ENCODE measurements at places on chromosomes 13 and 19.

- peak; percentile 63 for DNase-seq
Observed at GRCh38 chr19:18657590-18658365, 20.9 kb downstream of the KLHL26 start.

GRCh38 chr13:50361282-50361681 is 346.0 kb downstream of the KCNRG start:
- DNase-seq = no peak

DNA sequence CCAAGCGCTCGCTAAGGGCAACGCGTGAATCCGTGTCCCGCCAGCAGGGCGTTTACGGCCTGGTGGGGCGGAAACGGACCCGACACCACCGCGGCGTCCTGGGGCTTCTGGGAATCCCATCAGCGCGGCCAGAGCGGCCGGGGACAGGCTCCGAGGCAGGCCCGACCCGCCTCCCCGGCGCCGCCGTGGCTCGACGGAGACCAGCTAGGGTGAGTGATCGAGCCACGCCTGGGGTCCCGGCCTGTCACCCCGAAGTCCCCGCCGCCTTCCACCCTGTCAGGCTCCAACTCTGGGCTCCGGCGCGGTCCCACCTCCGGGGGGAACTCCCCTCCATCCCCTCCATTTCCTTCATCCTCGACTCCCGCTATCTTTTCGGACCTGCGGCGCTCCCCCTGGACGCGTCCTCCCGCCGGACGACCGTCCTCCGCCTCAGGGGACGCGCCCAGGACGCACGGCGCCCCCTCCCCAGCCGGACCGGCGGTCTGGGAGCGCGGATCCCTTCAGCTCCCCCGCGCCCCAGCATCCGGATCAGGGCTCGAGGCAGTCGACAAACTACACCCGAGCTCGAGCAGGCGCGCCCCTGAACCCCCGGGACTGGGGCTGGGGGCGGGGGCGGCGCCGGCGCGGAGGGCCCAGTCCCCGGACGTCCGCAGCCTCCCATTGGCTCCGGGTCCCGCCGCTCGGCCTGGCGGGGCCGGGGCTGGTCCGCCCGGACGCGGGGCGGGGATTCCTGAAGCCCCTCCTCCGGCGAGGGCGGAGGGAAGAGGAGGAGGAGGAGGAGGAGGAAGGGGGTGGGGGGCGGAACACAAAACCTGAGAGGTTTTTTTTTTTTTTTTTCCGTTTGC is 638 bp upstream of the BICRA start:
- DNase-seq = peak; percentile 95

GRCh38 chr19:33177417-33177979 is 16.6 kb upstream of the LRP3 start:
- no peak for DNase-seq

GRCh38 chr13:46184277-46184699 is 2.3 kb upstream of the LCP1 start:
- DNase-seq = peak; percentile 19

GRCh38 chr19:1991018-1991913 is 24.2 kb downstream of the BTBD2 start:
- no peak for DNase-seq

DNA sequence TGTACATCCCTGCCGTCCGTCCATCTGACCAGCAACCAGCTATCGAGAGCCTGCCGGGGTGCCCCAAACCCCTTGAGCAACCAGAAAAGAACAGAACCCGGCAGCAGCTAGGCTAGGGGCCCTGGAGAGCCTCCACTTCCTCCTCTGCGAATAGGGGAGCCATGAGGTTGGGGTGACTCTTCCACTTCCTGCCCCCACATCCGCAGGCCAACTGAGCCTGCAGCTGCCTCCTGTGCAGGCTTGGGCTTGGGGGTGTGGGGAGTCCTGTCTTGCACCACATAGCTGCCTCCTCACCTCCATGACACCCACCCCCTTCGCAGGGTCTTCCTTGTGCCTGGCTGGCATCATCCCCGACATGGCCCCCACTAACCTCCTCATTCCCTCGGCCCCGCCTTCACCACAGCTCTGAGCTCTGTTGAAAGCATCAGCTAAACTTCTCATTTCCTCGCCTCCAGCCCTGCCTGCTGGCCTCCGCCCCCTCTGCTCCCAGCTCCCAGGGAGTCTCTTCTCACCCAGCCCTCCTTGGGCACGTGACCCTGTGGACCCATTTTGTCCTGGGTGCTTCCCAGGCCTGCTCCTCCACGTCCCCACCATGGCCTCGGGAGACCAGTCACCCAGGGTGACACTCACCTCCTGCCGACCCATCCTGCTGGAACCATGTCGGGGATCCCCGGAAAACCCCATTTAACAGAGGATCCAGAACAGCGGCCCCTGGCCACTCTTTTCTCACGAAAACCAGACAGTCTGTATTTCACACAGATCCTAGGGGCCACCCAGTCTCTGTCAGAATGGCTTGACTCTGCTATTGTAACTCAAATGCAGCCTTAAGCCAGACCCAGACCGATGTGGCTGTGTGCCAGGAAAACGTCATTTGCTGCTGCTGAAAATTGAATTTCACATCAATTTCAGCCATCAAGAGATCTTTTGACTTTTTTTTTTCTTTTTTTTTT is 50.4 kb downstream of the MYO9B start:
- no peak for DNase-seq

DNA sequence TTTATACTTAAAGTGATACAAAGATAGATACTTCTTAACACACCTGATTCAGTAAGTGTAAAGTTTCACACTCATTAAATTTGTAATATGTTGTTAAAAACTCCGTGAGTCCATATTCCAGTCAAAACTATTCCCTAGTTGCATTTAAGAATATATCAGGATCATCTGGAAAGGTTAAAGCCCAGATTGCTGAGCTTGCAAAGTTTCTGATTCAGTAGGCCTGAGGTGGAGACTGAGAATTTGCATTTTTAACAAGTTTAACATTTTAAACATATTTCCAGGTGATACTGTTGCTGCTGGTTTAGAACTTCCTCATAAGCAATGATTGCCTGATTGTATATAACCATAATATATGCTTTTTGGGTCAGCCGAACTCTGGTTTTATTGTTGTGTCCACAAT is 1998.6 kb upstream of the PCDH20 start:
- no peak for DNase-seq

DNA sequence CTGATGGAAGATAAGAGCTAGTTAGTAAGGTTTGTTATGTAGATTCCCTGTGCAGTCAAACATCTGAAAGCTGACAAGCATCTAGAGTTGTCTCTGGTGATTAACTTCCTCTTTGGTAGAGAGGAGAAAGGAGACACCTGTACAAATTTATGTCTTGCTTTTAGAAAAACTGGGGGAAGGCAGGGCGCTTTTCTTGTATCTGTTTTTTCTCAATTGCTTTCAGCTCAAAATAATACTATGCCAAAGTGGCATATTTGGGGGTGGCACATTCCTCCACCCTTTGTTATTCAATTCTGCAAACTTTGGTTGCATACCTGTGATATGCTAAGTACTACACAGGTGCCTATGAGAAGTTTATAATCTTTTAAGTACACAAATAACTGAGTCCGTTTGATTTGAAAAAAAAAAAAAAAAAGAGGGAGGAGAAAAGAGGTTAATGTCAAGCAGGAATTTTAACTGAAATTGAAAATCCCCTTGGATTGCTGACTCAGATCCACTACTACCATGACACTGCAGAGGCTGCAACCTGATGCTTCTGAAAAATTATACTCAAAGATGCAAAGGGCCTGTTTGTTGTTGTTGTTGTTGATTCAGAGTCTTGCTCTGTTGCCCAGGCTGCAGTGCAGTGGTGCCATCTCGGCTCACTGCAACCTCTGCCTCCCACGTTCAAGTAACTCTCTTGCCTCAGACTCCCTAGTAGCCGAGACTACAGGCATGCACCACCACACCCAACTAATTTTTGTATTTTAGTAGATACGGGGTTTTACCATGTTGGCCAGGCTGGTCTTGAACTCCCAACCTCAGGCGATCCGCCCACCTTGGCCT is 164.8 kb upstream of the NBEA start:
- DNase-seq = no peak

- DNase-seq = no peak
Observed at GRCh38 chr13:97382276-97382675, 51.7 kb upstream of the RAP2A start.

- no peak for DNase-seq
Observed at GRCh38 chr13:46544208-46544607, 8.8 kb upstream of the LRCH1 start.

GRCh38 chr19:17938092-17938845 is 5.5 kb downstream of the CCDC124 start:
- peak; percentile 87 for DNase-seq

DNA sequence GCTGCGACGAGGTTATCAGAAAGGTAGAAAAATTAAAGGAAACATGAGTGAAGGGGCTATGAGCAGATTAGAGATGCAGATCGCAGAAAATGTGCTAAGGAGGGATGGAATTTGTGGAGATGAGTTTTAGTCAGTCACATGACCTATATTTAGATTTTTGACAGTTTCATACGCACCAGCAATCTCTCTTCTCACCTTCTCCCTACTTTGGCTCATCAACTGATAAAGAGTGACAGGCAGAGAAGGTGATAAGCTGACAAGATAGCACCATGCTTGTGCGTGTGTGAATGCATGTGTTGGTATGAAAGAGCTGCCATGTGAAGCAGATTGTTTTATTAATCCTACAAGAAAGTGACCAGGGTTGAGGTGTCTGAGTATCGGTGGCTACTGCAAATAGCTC is 252.6 kb downstream of the RAP2A start:
- no peak for DNase-seq

GRCh38 chr19:56144376-56144775 is 3.3 kb downstream of the ZNF444 start:
- DNase-seq = no peak

- DNase-seq = peak; percentile 45
Observed at GRCh38 chr13:20882206-20882605, 20.3 kb downstream of the XPO4 start.

- no peak for DNase-seq
Observed at GRCh38 chr19:50328224-50328872, 829 bp downstream of the KCNC3 start.

- DNase-seq = no peak
Observed at GRCh38 chr19:14517446-14517839, 754 bp downstream of the DNAJB1 start.

- DNase-seq = no peak
Observed at GRCh38 chr13:87680298-87680697, 9.1 kb downstream of the SLITRK5 start.

GRCh38 chr13:99399623-99399974 is 92.4 kb upstream of the GPR183 start:
- DNase-seq = no peak

DNA sequence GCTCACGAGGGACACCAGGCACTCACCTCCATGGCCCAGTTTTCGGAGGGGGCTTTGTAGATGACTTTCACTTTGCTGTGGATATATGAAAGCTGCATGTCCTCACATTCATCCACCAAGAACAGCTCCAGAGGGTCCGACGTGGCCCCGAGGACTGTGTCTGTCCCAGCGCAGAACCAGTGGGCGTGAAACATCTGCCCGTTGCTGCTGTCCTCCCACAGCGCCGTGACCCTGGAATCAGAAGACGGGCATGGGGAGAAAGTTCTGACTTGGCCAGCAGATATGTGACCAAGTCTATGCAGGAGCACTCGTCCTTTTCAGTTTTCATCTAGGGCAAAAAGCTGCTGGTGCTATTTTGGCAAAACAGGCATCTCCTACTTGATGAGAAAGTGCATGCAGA is 29.7 kb upstream of the EIF3G start:
- no peak for DNase-seq

DNA sequence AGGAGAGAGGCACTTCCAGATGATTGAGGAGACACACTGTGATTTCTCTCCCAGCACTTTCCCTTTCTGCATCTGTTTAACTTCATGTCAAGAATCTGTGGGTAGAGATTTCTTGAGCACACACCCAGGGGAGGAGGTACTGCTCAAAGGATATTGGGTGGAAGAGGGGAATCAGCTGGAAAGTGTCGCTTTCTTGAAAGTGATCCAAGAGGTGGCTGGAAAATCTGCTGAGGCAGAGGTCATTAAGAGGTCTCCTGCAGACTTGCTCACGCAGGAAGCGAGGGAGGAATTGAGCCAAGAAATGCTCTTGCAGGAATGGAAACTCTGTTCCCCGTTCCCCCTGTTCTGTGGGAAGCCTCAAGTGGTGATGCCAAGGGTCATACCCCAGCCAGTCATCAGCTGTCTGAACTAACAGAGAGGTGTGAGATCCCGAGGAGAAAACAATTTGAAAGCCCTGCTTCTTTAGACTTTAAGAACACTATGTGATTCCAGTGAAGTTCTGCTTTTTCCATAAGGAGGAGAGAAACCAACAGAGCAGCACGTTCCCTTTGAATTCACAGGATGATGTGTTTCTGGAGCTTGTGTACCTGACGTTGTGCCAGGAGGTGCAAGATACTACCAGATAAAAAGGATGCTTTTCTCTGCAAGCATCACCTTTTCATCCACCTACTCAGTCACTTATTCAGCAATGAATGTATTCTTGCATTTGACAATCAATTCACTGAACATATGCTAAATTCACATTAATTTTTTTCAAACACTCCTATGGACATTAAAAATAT is 163.4 kb upstream of the GPR12 start:
- DNase-seq = peak; percentile 37

- no peak for DNase-seq
Observed at GRCh38 chr13:75764926-75765310, 128.8 kb downstream of the LMO7 start.

DNA sequence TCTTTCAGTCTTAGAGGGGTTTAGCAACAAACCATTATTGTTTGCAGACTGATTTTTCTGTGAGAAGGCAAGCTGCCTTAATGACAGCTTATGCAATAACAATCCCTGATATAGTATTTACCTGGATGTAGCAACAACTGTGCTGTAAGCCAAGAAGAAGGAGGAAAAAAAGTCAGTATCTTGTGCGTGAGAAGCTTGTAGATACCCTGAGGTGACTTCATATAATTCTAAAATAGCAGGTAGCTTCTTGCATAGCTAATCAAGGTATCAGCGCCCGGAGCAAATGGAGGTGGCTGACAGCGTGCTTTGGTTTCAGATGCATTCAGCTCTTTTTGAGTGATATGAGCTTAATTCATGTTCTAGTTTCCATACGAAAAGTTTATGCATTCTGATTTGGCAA is 309.8 kb downstream of the KLF5 start:
- no peak for DNase-seq

- no peak for DNase-seq
Observed at GRCh38 chr19:47416643-47416985, 2.7 kb downstream of the MEIS3 start.

DNA sequence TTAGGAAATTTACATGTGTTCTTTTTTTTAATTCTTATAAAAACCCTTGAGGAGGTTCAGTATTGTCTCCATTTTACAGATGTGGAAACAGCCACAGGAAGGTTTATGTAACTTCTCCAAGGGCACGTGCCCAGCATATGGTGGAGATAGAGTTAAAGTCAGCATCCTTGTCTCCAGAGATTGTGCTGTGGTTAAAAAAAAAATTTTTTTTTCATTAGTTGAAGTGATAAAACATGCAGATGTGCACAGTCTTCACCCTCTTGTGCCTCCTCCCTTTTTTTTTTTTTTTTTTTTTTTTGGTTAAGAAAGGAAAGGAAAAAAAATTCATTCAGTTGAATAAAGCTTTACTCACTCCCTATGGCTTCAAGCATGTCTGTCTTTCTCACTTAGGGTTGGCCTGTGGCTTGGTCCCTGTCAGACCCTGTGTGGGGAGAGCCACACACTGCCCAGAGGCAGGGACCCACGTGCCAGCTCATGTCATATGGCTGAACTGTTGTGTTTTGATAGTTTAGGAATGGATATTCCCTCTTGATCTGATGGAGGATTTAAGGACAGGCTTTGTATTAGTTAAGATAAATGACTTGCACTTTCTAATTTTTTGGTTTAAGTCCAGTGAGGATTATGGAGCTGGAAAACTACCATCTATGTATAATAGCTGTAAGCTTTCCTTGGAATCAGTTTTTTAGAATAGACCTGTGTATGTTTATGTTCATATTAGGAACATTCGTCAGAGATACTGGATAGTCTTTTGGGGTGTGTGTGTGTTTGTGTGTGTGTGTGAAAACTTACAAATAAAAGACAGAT is 19.3 kb downstream of the RNASEH2B start:
- DNase-seq = no peak

Data from EL (cell line).